Activated naive CD4-positive, alpha-beta T cell treated with anti-CD3 and anti-CD28 coated beads for 36 hours (primary cell): ENCODE measurements at places on chromosomes 13 and 19. TPM values are rescaled to one million over a fixed set of nuclear protein-coding genes. Genes with fewer than 3 reads are reported as not detected.

The LTBP4 gene
- 147 TPM for total RNA-seq

The CRTC1 gene
- total RNA-seq: 4.2 TPM

The FAM216B gene
- total RNA-seq: not detected

The ACP5 gene
- 8.3 TPM for total RNA-seq
